ENCODE measurements at places on chromosomes 4 and X.

DNA sequence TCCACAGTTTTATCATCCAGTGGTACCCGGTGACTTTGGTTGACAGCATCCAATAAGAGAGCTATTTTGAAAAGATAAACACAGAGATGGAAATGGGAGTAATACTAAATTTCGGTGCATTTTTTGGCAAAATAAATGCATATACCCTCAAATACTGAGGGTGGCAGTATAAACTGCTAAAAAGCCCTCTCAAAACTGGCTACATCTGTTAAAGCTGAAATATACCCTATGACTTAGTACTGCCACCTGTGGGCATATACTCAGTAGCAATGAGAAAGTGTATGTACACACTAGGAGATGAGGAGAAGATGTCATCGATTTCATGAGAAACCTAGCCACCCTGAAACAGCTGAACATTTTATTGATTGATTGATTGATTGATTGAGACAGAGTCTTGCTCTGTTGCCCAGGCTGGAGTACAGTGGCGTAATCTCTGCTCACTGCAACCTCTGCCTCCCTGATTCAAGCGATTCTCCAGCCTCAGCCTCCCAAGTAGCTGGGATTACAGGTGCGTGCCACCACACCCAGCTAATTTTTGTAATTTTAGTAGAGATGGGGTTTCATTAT, 12.2 kb upstream of the TMEM128 start:
- peak; percentile 59 for DNase-seq

GRCh38 chrX:76253432-76253831, 80.6 kb downstream of the PBDC1 start:
- DNase-seq = peak; percentile 24

- no peak for DNase-seq
Measured at GRCh38 chr4:19803406-19803805, 448.3 kb upstream of the SLIT2 start.

DNA sequence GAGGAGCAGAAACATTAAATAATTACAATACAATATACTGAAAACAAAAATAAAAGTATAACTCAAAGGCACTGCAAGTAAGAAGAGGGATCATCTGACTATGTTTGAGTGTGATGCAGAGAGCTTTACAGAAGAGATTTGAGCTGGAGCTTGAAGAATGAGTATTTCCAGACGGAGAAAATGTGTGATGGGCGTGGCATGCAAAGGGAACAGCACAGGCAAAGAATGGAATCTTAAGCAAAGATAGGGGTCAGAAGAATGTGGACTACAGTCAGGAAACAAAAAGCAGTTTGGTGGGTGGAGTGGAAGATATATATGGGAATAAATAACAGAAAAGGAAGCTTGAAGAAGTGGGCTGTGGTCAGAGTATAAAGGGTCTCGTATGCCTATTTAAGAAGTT, 45.5 kb downstream of the OPHN1 start:
- no peak for DNase-seq

- no peak for DNase-seq
Measured at GRCh38 chr4:160143574-160143973, 1040.7 kb downstream of the RAPGEF2 start.

DNA sequence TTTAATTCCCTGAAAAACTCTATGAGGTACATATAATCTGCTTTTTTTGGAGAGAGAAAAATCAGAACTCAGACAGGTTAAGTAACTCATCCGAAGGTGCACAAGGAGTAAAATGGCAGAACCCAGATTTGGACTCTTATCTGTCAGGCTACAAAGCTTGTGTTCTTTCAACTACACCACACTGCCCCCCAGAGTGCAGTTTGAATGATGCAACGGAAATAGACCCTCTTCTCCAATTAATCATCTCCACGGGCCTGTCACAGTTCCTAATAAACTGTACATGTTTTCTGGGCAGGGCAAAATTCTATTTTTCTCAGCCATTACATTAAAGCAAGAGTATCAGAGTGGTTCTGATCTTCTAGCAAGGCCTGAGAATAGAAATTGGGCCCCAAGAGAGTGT, 35.3 kb upstream of the DCX start:
- DNase-seq = peak; percentile 20

DNA sequence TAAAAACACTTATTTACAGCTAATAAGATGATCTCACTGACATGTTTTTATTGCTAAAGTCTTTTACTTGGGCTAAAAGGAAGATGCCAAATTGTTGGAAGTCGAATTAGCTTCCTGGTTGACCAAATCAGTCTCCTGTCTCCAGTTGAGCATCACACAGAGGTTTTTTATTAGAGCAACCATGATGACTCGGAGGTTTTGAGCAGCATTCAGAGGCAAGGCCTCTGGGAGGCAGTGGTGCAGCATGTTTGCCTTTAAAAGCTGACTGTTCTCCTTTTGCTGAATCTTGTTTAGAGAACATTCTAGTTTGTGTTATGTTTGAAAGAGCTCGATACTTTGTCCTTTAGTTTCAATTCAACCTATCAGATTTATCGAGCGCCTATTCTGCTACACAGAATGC, 2.1 kb downstream of the UCHL1 start:
- peak; percentile 54 for DNase-seq

DNA sequence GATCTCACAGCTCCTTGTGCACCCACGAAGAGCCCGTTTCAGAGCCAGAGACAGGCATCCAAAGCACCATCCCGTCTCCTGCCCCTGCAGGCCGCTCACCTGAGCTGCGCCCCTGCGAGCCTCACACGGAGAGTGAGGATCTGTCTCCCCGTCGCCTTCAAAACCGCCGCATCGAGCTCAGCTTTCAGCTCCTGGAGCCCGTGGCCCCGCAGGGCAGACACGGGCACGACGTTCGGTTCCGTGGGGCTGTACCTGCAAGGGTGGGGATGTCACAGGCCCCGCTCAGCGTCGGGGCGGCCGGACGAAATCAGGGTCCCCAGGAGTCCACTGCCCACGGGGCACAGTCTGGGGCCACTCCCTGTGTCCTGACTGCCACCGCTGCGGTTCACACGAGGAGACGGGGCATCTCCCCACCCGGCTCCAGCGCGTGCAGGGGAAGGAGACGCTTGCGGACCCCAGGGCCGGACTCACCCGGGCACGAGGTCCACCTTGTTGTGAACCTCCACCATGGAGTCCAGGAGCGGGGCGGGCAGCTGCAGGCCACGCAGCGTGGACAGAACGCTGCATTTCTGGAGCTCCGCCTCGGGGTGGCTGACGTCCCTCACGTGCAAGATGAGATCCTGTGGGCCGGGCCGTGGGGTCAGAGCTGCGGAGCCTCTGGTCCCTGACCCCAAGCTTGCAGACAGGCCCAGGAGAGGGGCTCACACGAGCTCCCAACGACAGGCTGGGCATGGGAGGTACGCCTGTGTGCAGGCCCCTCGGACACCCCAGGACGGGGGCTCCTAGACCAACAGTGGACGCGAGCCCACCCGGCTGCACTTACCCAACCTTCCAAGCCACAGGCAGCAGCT, 11.1 kb downstream of the GTPBP6 start:
- DNase-seq = no peak

DNA sequence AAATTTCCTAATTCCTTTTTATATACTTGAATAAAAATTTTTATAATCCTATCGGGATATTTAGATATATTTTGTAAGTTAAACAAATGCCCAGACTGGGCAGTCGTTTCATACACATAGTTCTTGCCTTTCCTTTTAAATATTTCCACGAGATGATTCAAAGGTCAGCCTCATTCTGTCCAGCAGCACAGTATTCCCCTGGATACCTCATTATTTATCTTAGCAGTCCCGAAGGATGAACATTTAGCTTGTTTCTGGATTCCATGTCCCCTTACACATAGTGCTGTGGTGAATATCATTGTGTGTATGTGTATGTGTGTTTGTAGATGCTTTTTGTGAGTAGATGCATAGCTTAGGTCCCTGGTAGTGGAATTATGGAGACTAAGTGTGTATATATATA, 38.3 kb downstream of the RAPGEF2 start:
- DNase-seq = no peak

- DNase-seq = peak; percentile 20
Measured at GRCh38 chrX:7586126-7586525, 256.8 kb upstream of the VCX start.

Data from SK-N-SH (cell line).